ENCODE measurements at places on chromosomes 3 and 15.

DNA sequence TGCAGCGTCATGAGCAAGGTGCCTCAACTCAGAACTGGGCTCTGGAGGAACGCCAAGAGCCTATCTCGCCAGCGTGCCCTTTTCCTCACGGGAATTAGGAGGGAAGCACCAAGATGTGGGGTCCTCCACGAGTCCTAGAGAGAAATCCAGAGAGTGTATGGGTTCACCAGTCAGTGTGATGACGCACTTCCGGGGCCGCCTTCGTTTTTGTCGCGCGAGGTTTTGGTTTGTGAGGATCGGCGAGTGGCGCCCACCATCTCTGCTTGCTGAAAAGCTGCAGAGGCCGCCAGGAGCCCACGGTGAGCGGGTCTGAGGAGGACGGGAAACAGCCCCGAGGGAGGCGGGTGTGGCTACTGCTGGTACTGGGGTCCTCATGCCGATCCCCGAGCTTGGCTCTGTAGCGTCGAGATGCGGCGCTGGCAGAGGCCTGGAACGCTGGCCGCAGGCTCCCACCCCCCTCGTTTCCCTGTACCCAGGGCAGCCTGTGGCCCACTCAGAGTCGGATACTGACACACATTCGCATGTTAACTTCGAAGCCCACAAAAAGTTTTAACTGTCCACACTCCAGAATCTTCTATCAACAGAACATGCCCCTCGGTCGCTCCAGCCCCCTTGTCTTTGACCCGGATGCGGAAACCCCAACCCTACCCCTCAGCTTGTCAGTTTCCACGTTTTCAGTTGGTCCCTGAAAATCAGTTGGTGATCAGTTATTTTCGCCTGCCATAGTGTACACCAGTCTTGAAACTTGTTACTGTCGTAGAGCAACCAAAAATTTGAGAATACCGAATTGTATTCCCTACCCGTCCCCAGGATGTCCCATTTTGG, 30.4 kb downstream of the ZNF662 start:
- no peak for DNase-seq

DNA sequence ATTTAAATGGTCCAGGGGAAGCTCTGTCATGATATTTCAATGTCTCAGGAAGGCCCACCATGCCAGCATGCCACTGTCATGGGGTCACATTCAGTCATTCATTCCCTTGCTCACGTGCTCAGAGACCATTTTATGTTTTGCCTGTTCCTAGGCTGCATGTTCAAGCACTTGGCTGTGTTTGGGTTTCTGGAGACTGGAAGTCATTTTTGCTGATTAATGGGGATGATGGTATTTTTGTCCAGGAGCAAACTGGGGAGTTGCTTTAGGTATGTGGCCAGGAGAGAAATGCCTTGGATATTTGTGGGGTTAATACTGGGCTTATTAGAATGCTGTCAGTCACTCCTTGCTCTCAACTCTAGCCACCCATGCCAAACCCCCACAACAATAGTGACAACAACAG, 303.5 kb downstream of the PTPRG start:
- no peak for DNase-seq

- DNase-seq, result no peak
These were observed 104.4 kb upstream of the GOLGA6L6 start for GRCh38 chr15:20645956-20646355.

- no peak for DNase-seq
These were observed 156.0 kb downstream of the ISL2 start for GRCh38 chr15:76492538-76492937.

DNA sequence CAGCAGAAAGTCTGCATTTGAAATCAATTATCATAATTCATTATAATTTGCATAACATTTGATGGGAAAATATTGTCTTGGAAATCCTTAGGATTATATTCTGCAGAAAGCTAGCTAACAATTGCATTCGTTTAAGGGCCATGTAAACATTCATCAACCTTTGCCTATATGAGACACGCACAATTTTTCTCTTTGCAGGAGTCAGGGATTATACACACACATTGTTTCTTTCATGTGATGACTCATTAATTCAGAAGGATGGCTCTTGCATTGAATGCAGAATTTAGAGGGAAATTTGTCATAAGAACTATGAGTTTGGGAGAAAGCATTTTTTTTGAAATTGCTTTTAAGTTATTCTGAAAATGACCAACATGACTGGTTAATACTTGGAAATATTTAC, 844.7 kb downstream of the DIPK2A start:
- DNase-seq, result no peak

DNA sequence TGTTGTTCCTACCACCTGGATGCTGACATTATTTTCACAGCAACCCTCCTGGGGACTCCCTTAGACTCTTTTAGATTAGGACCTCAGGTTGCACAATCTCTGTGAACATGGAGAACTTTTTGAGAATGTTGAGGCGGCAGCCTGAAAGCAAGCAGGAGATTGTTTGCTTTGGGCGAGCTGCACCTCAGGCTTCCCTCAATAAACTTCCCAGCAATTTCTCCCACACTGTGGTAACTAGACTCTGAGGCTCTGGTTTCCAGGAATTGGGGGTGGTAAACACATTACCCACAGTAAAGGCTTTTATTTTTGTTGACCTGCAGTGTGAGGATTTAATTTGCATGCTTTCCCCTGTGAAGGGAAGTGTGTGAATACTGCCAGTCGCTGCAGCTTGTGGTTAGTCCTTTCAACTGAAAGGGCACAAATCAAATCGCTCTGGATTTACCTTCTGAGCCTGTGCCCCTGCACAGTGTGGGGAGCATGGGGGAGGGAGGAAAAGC, 35.2 kb upstream of the SIAH2 start:
- DNase-seq, result no peak

- DNase-seq, result no peak
These were observed 195.1 kb downstream of the UBE3A start for GRCh38 chr15:25243800-25244097.

GRCh38 chr3:99686955-99687612, 48.7 kb downstream of the COL8A1 start:
- no peak for DNase-seq

GRCh38 chr15:39270934-39271333, 309.9 kb upstream of the THBS1 start:
- DNase-seq, result no peak

DNA sequence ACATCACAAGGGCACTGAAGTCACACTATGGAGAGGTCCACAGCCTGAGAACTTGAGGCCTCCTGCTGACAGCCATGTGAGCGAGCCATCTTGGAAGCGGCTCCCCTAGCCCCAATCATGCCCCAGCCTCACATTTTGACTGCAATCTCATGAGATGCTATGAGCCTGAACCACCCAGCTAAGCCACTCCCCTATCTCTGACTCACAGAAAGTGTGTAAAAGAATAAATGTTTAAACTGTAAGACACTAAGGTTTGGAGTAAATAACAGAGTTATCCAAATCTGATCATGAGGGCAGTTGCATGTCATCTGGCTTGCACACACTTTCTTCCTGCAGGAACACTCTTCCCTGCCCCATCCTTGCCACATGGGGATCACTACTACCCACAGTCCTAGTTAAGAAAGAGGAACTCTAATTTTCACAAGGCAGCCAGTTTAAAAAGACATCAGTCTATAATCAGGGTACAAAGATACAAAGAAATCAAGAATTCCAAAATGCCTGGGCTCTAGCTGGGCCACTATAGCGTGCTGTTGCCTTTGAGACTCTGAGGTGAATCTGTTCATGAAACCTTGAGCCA, 494.2 kb downstream of the FOXP1 start:
- DNase-seq, result no peak

DNA sequence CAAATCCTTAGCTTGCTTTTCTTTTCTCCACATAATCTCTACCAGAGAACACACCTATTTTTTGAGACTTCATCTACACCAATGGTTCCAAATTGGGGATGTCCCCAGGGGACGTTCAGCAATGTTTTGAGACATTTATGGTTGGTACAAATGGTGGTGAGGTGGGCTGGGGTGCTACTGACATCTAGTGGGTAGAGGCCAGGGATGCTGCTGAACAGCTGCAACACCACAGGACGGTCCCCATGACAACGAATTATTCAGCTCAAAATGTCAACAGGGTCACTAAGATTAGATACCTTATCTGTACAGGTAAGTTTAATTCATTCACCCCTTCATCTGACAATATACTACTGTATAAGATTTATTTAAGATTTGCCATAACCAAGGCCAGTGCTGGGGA, 14.4 kb downstream of the GK5 start:
- no peak for DNase-seq

DNA sequence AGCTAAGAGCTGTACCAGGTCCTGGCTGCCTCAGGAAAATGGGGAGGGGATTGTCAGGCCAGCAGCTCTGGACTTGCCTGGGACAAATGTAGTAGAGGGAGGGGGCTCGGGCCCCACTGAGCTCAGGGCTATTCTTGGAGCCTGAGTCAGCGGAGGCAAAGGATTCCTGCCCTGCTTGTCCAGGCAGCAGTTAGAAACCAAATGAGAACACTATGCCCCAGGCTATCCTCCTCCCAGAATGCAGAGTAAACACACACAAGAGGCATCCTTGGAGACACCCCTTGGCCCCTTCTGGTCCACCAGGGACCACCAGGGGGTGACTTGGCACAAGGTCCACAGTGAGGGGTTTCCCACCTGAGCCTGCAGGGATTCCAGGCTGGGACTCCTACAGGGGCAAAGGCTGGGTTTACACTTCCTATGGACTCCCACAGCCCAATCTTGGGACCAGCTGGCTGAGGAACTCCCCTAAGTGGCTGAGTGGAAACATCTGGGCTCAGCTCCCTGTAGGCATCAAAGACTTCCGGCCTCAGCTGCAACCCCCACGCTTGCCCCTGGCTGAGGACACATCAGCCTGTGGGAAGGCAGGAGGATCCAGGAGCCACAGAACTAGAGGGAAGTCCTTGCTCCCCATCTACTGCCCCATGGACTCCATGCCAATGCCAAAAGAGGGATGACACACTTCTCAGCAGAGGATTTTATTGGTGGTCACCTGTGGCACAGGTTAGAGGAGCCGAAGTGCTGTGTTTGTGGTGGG, 3.4 kb upstream of the COL7A1 start:
- DNase-seq, result no peak

- no peak for DNase-seq
These were observed 10.2 kb upstream of the PLXND1 start for GRCh38 chr3:129616713-129617112.

GRCh38 chr3:156803952-156804741, 22.0 kb upstream of the LEKR1 start:
- no peak for DNase-seq

GRCh38 chr3:58144478-58145325, 66.1 kb downstream of the DNASE1L3 start:
- DNase-seq, result no peak

- DNase-seq, result no peak
These were observed 12.3 kb upstream of the MFSD1 start for GRCh38 chr3:158789592-158789991.

DNA sequence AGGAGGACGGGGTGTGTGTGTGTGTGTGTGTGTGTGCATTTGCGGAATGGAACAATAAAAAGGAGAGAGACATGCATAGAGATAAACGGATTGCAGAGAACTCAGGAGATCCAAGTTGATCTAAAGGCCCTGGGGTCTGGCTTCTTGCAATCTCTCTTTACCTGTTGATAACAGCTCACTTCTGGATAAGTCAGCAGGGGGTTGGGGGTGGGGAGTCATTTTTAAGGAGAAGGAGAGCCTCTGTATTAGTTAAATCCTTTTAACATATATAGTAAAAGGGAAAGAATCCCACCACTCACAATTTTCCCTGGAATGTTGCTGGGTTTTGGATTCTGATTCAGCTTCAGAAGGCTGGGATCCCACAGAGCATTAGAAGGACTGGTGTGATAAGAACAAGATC, 87.5 kb upstream of the MITF start:
- DNase-seq, result no peak

- no peak for DNase-seq
These were observed 14.7 kb downstream of the THBS1 start for GRCh38 chr15:39595338-39596221.

GRCh38 chr3:34207806-34208205, 409.4 kb downstream of the PDCD6IP start:
- no peak for DNase-seq

DNA sequence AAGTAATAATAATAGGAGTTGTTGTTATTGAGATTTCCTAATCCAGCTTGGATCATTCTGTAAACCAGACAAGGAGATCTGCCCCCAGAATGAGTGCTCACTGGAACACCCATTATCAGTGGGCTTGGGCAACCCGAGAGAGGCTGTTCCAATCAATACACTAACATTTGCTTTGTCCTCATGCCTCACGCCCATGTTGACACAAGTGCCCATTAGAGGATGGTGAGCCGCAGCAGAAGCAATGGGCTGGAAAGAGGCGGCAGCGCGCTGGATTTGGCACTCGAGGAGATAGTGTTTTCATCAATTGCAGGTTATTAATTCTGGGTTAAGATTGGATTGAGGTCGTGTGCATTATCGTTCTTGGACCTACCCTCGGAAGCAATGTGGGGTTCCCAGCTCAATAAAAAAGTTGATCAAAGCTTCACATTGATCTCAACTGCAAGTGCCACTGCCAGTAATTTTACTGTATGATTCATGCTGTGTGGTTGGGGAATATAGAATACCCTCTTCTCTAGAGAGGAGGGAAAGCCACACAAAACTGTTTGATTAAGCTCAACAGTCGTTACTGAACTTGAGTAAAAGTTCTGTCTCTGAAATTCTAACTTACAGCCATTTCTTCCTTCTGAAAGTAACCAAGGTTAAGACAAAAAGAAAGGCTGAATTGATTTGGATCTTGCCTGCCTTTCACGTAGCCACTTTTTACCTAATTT, 15.7 kb downstream of the LYZL4 start:
- no peak for DNase-seq

- no peak for DNase-seq
These were observed 73.3 kb downstream of the SYNPR start for GRCh38 chr3:63351159-63352007.

- no peak for DNase-seq
These were observed 56.5 kb downstream of the NEK11 start for GRCh38 chr3:131082871-131083863.

DNA sequence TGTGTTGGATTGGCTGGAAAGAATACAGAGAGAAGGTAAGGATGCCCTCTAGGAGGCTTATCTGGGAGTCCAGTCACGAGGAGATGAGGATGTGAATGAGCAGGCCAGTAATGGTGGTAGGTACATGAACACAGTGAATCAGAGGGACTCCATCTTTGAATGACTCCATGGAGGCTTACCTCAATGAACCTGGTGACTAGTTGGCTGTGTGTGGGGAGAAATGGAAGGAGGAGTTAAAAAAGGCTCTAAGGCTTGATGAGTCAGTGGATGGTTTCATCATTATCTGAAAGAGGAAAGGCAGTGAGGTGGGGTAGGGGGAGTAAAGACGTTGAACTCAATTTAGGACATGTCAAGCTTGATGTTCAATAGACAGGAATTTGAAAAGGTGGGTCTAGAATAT, 61.1 kb downstream of the KCNAB1 start:
- DNase-seq, result no peak

DNA sequence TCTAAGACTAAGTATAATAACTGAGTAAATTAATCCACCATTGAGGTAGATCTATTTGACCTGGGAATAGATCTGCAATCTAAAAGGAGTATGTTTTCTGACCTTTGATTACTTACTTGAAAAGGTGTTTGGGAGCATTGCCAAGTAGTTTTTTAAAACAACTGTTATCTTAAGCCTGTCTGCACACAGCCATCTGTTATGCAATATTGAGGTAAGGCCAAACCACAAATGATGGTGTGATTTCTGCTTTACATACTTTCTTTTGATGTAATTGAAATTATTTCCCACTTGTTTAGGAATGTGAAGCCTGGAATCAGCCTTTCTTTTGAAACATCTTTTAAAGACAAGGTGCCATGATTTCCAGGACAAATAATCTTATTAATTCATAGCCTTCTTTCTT, 274.0 kb downstream of the BBX start:
- no peak for DNase-seq
